ENCODE measurements at places on chromosomes 4 and X.
A peak's percentile ranks its signal among the peaks of the same experiment; 100 is the strongest.

GRCh38 chrX:15985937-15986336 lies 131.3 kb upstream of the AP1S2 start:
- DNase-seq = no peak

- peak; percentile 13 for DNase-seq
Measured at GRCh38 chr4:164204434-164204833, 549.5 kb upstream of the SMIM31 start.

GRCh38 chr4:138977524-138977923 lies 38.1 kb upstream of the NOCT start:
- no peak for DNase-seq

GRCh38 chr4:185969657-185970056 lies 99.3 kb upstream of the TLR3 start:
- no peak for DNase-seq

- DNase-seq = no peak
Measured at GRCh38 chr4:6271701-6272465, 2.2 kb downstream of the WFS1 start.

DNA sequence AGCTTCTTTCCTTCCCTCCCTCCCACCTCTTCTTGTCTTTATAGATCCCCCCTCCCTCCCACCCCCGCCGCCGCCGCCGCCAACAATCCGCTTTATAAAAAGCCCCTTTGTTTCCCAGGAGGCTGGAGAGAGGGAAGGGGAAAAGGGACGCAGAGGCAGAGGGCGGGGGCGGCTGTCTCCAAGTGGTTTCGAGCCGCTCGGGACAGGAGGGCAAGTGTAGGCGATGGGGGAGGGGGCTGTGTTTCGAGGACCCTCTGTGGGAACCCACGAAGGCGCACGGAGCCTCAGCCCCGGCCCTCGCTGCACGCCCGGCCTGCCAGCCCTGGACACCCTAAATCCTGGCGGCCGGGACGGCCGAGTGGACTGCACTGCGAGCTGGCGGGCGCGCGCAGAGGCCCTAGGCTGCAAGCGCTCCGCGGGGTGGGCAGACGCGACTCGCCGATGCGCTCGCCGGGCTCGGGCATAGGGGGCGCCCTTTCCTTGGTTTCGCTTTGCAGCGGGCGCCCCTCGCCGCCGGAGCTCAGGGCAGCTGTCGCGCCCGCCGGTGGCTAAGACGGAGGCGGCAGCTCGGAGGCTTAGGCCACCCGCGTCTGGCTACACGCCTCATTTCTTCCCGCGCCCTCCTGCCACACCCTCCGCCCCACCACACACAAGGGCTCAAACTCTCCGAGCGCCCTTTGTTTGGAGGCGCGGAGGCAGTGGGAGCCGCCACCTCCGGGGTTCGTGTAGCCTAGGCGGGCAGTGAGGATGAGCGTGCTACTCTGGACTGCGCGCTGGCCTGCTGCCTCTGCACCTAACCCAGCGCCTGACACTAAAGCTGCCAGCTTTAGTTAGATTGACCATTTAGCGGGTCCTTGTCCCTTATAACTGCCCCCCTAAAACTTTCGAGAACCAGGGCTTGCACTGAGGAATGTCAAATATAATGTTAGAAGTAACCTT lies 2.2 kb downstream of the MAMLD1 start:
- DNase-seq = no peak

DNA sequence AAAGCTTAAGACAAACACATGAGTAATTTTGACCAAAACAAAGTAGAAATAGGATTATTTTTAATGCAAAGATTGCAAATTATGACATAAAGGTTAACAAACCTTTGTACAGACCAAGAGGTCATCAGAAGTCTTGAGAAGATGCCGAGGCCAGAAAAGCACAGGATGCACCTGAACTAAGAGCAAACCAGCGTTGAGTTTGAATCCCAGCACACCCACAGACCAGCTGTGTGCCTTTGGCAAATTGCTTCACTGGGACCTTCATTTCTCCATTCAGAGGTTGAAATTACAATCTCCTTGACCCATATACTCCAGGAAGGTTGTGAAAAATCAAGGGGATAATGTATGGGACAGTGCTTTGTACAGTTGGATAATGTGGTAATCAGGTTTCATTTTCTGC lies 56.6 kb downstream of the PPM1K start:
- DNase-seq = no peak

DNA sequence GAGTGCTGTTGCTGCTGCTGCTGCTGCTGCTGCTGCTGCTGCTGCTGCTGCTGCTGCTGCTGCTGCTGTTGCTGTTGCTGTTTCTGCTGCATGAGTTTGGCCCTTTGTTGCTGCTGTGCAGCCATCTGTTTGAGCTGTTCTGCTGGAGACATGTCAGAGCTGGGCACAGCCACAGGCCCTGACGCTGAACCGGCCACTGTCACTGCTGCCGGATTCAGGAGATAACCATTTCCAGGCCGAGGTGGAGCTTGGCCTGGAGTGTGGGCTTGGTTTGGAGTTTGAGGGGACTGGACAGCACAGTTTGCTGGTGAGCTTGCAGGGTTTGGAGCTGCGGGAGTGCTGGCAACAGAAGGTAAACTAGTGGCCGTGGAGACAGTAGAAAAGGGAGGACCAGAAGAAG lies 224.3 kb downstream of the MGST2 start:
- DNase-seq = no peak

DNA sequence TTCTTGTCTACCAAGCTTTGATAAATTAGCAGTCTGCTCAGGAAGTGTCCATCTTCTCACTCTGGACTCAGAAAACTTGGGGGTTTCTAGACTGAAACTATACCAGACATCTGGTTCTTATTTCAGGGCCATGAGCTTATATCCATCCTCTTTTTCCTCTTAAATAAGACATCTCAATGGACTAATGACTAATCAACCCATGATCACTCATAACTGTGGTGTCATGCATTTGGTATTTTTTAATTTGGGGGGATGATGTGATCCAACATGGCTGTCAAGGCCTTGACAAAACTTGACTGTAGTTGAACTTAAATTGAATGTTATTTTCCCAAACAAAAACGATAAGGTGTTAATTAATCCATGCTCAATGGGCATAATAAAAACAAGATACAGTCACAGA lies 87.8 kb downstream of the GPRASP3 start:
- DNase-seq = no peak

DNA sequence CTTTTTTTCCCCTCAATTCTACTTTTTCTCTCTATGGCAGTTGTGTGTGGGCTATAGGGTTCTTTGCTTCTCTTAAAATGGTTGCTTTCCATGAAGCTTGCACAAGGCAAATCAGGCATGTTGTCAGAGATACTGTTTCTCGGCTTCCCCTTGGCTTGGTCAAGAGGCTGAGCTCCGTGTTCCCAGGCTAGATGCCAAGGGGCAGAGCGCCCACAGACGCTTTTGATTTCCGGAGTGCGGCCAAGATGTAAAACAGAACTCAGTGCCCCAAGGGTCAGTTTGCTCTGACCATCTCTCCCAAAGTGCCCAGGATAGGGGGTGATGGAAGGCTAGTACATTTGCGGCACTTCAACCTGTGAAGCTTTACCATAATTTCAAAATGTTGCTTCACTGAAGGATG lies 64.2 kb upstream of the DIPK2B start:
- no peak for DNase-seq

DNA sequence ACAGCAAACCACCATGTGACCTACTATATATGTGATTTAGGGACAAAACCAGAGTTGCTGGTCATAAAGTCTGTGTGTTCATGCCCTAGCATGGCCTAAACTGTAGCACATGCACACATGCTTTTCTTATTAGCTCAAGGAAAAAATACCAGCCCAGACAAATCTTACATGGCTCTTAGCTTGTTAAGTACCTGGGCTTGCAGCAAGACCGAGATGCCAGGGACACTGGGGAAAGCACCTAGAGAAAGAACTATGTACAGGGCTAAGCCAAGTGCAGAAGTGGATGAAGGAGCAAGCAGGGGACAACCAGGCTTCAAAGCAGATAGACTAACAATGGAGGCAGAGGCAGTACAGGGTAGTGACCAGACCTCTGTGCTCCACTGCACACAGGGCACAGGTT lies 3.4 kb upstream of the GABRE start:
- DNase-seq = no peak

DNA sequence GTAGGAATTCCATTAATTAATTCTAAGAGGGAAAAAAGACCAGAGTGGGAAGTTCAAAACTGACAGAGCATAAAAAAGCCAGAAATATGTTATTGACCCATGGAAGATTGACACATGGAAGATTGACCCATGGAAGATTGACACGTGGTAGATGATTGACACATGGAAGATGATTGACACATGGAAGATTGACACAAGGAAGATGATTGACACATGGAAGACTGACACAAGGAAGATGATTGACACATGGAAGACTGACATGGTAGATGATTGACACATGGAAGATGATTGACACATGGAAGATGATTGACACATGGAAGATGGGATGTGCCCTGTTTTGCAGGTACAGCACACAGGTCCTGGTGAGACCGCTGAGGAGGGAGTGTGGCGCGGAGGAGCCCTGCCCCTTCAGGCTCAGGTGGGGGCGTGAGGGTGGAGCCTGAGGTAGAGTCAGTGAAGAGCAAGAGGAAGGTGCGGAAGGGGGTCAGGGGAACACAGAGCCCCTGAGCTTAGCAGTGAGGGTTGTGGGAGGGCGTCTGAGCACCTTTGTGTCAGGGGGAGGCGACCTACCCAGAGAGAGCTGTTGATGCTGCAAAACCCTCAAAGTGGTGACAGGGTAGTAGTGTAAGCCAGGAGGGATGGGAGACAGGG lies 15.8 kb upstream of the PDE6B start:
- no peak for DNase-seq

DNA sequence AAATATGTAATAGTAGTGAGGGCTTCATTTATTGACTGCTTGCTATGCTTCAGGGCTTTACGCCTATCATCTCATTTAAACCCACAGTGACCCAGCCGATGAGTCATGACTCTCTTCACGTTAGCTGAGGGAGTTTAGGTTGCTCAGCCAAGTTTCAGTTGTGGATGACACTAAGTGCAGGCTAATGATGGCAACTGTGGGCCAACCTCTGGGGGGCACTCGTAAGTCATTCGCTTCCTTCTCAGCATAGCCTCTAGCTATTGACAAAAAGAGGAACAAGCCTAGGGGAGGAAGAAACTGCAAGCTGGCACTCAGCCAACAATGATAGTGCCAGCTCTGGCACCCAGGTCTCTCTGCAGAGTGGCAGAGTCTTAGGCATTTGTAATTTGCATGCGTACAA lies 325.0 kb downstream of the ARHGAP10 start:
- no peak for DNase-seq

DNA sequence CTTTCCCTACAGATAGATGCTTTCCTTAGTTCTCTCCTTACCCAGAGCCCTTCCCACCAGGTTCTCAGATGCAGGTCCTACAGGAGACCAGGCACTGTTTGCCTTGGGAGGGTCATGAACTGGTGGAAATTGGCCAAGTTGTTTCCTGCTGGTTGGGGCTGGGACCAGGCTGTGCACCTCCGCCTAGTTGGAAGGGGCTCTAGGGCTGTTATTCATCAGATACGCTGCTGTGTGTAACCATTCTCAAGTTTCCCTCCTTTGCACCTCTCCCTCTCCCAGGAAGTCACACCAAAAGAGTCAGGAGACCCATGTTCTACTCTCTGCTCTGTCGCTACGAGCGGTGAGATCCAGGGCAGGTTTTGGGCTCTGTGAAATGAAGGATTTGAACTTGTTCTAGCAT lies 11.9 kb upstream of the VSIG1 start:
- DNase-seq = no peak

- no peak for DNase-seq
Measured at GRCh38 chr4:13371048-13371447, 113.1 kb downstream of the RAB28 start.

- DNase-seq = no peak
Measured at GRCh38 chrX:109842611-109843010, 109.6 kb upstream of the ACSL4 start.

GRCh38 chrX:102517326-102517725 lies 787 bp upstream of the TMSB15A start:
- no peak for DNase-seq

DNA sequence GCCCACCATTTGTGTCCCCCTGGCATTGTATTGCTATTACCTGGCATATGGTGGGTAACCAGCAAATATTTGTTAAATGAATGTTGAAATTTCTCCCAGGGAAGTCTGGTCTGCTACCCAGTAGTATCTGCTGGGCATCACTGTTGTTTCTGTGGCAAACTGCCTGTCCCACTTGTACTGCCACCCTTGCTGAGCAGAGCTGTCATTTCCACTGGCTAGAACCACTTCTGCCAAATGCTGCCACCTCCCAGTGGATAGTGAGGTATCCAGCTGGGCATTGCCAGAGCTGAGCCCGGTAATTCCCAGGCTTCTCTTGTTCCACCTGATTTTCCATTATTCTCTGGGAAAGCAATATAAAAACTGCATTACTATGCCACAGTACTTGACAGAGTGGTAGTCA lies 186.7 kb upstream of the NOCT start:
- DNase-seq = no peak

DNA sequence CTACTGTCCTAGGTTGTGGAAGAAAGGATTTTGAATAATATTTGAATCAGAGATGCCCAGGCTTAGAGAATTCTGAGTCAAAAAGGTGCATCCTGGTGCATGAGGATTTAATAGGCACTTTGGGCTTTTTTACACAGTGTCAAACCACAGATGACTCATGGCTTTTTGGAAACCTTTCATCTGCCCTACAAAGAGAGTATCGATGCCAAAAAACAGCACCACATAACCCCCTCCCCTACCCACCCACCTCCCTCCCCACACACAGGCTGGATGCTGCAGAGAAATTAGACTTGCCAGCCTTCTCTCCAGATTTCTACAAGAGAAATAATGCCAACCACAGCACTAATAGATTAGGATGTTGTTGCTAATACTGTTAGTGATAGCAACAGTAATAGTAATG lies 779.3 kb downstream of the NLGN4X start:
- DNase-seq = no peak

DNA sequence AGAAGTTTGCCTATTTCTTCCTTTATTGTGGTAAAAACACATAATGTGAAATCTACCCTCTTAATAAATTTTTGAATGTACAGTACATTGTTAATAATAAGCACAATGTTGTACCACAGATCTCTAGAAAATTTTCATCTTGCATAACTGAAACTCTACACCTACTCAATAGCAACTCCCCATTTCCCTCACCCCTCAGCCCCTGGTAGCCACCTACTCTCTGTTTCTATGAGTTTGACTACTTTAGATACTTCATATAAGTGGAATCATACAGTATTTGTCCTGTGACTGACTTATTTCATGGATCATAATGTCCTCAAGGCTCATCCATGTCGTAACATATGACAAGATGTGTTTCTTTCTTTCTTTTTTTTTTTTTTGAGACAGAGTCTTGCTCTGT lies 446.4 kb downstream of the RPA4 start:
- DNase-seq = no peak

- DNase-seq = no peak
Measured at GRCh38 chrX:38220415-38221390, at the start of gene SRPX. SRPX (minus strand) TSS chrX:38220871; CDS start chrX:38220792, 79 bp downstream.

All from iPS DF 6.9 (cell line).